ENCODE measurements at places on chromosomes 7 and 10. TPM values are rescaled to one million over a fixed set of nuclear protein-coding genes. Genes with fewer than 3 reads are reported as not detected.

DNA sequence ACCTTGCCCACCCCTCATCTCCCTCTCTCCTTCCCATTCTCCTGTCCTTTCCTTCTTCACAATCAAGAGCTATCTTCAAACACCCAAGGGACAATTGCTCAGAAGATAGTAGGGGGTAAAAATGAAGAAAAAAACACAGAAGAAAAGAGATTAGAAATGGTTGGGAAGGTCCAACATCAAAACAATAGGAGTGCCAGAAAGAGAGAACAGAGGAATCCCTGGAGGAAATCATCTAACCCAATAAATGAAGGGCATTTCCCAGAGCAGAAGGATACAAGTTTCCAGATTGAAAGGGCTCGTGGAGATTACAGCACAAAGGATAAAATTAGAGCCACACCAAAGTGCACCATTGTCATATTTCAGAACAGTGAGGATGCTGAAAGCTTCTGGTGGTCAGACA, 145.6 kb downstream of the OAT start:
- H3K4me3 ChIP-seq = no peak overlapping the region
- DNase-seq = no peak
- H3K27ac ChIP-seq = no peak overlapping the region
- peaks cover 4% of the 10 kb centered on the region for H3K36me3 ChIP-seq
- H3K27me3 ChIP-seq = no peaks in the 10 kb centered on the region

- H3K27ac ChIP-seq = peak overlapping the region; percentile 78
- peaks cover 79% of the 10 kb centered on the region for H3K4me1 ChIP-seq
- peaks cover 4% of the 10 kb centered on the region for H3K27me3 ChIP-seq
- peak overlapping the region; percentile 60 for H3K4me3 ChIP-seq
- DNase-seq = no peak
- no peaks in the 10 kb centered on the region for H3K36me3 ChIP-seq
Measured at GRCh38 chr7:28055161-28055544, 125.4 kb downstream of the JAZF1 start.

- no peak overlapping the region for H3K27ac ChIP-seq
- H3K36me3 ChIP-seq = no peaks in the 10 kb centered on the region
- H3K4me3 ChIP-seq = no peak overlapping the region
- H3K27me3 ChIP-seq = no peaks in the 10 kb centered on the region
Measured at GRCh38 chr10:61404751-61405150, 48.4 kb downstream of the TMEM26 start.

GRCh38 chr7:13231216-13231615, 543.8 kb downstream of the ARL4A start:
- H3K4me1 ChIP-seq = no peaks in the 10 kb centered on the region
- H3K27me3 ChIP-seq = peaks cover 2% of the 10 kb centered on the region
- H3K27ac ChIP-seq = no peak overlapping the region
- no peaks in the 10 kb centered on the region for H3K36me3 ChIP-seq

The GRID2IP gene
- 0.21 TPM for polyA plus RNA-seq

The ZNF438 gene
- 3.4 TPM for polyA plus RNA-seq
